A549 treated with CORT108297 at 1 μM for 4 hours (cell line): ENCODE measurements at places on chromosomes 7 and 10. TPM values are rescaled to one million over a fixed set of nuclear protein-coding genes. Genes with fewer than 3 reads are reported as not detected.

The PDE1C gene
- 3.7 to 5.6 TPM (median 4.9 TPM) in 5 replicates for total RNA-seq

The CAMK2B gene
- total RNA-seq = 0.12 to 0.27 TPM (median 0.17 TPM) in 5 replicates

The VWA2 gene
- total RNA-seq = 0.02 to 0.06 TPM in 2 of 5 replicates, not detected in the others

The MCMBP gene
- 77.1 to 89.7 TPM (median 86.0 TPM) in 5 replicates for total RNA-seq

The CFAP46 gene
- 1.0 to 1.9 TPM (median 1.5 TPM) in 5 replicates for total RNA-seq

The PDE6C gene
- total RNA-seq = not detected in 5 replicates

The GJC3 gene
- total RNA-seq = 0.09 to 0.22 TPM (median 0.10 TPM) in 3 of 5 replicates, not detected in the others

The P4HA1 gene
- 19.0 to 33.1 TPM (median 22.2 TPM) in 5 replicates for total RNA-seq

The TAS2R3 gene
- not detected in 5 replicates for total RNA-seq

The GIMAP8 gene
- not detected in 5 replicates for total RNA-seq

The TLL2 gene
- 0.09 to 0.15 TPM (median 0.14 TPM) in 5 replicates for total RNA-seq

The FAS gene
- 30.3 to 39.2 TPM (median 33.2 TPM) in 5 replicates for total RNA-seq

The ANXA7 gene
- total RNA-seq = 108 to 121 TPM (median 113 TPM) in 5 replicates

The ABCA13 gene
- 0.01 to 0.16 TPM (median 0.08 TPM) in 5 replicates for total RNA-seq

The CYREN gene
- total RNA-seq = 63.3 to 80.8 TPM (median 73.5 TPM) in 5 replicates

The NKX2-3 gene
- total RNA-seq = 0.06 to 0.11 TPM in 2 of 5 replicates, not detected in the others

The COL28A1 gene
- total RNA-seq = 0.42 to 0.75 TPM (median 0.58 TPM) in 5 replicates

The SCART1 gene
- total RNA-seq = 0.09 to 0.47 TPM (median 0.27 TPM) in 5 replicates

The SPDYE2 gene
- total RNA-seq = not detected in 5 replicates

The OR2A14 gene
- total RNA-seq = not detected in 5 replicates

The SPACDR gene
- total RNA-seq = 0.51 to 0.72 TPM (median 0.68 TPM) in 5 replicates

The PPP1R9A gene
- 3.1 to 4.9 TPM (median 4.0 TPM) in 5 replicates for total RNA-seq

The CARD11 gene
- 1.0 to 2.2 TPM (median 1.6 TPM) in 5 replicates for total RNA-seq

The ANKRD1 gene
- total RNA-seq = 6.5 to 14.5 TPM (median 9.4 TPM) in 5 replicates

The CDHR1 gene
- total RNA-seq = 0.05 to 0.19 TPM (median 0.13 TPM) in 4 of 5 replicates, not detected in the other

The GAD2 gene
- total RNA-seq = not detected in 5 replicates

The OR2F1 gene
- not detected in 5 replicates for total RNA-seq

The C10orf95 gene
- total RNA-seq = 0.08 to 0.19 TPM (median 0.17 TPM) in 5 replicates

The C10orf67 gene
- 0.05 to 0.17 TPM (median 0.06 TPM) in 5 replicates for total RNA-seq

The NACAD gene
- total RNA-seq = 0.14 to 0.35 TPM (median 0.18 TPM) in 5 replicates

The ADRB1 gene
- 0.59 to 0.94 TPM (median 0.78 TPM) in 5 replicates for total RNA-seq

The CASTOR2 gene
- total RNA-seq = 2.4 to 3.7 TPM (median 3.2 TPM) in 5 replicates

The MPP7 gene
- total RNA-seq = 0.07 to 0.15 TPM (median 0.11 TPM) in 5 replicates

The SPDYE2B gene
- total RNA-seq = not detected in 5 replicates

The LCOR gene
- total RNA-seq = 5.3 to 10.5 TPM (median 7.9 TPM) in 5 replicates

The C7orf57 gene
- total RNA-seq = 0.14 to 0.57 TPM (median 0.21 TPM) in 5 replicates

The GOT1 gene
- 33.7 to 41.0 TPM (median 34.1 TPM) in 5 replicates for total RNA-seq

The NPTX2 gene
- 0.06 to 0.12 TPM (median 0.11 TPM) in 4 of 5 replicates, not detected in the other for total RNA-seq

The PFKP gene
- total RNA-seq = 465 to 544 TPM (median 523 TPM) in 5 replicates

The NUPR2 gene
- total RNA-seq = not detected in 5 replicates

The LIPK gene
- total RNA-seq = not detected in 5 replicates

The SPDYE9 gene
- total RNA-seq = not detected in 5 replicates
